Activated CD8-positive, alpha-beta memory T cell treated with anti-CD3 and anti-CD28 coated beads for 1 hour (primary cell): ENCODE measurements at places on chromosomes 2 and 18.

GRCh38 chr18:70172225-70172624 lies 33.3 kb downstream of the RTTN start:
- no peak for DNase-seq

GRCh38 chr2:150585221-150585971 lies 97.9 kb upstream of the RND3 start:
- DNase-seq = no peak

GRCh38 chr2:152084076-152084475 lies 14.8 kb downstream of the CACNB4 start:
- no peak for DNase-seq

DNA sequence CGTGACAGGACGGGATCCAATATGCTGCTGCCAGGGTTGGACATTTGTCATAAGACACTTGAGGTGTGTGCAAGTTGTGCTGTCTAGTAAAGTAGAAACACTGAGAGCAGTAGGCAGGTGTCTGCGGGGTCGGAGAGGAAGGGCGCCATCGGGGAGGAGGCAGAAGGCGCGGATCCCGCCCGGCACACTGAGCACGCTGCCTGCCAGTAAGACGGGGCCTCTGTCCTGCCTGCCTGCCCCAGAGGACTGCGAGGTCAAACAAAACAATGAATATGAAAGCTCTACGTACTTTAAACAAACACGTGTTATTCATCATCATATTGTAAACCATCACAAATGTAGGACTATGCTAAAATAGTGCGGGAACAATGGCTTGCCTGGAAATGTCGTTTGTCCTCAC lies 349.3 kb upstream of the SALL3 start:
- no peak for DNase-seq

- no peak for DNase-seq
Measured at GRCh38 chr2:27756544-27757498, 14.7 kb upstream of the MRPL33 start.
